ENCODE measurements at places on chromosomes 3 and 15.

DNA sequence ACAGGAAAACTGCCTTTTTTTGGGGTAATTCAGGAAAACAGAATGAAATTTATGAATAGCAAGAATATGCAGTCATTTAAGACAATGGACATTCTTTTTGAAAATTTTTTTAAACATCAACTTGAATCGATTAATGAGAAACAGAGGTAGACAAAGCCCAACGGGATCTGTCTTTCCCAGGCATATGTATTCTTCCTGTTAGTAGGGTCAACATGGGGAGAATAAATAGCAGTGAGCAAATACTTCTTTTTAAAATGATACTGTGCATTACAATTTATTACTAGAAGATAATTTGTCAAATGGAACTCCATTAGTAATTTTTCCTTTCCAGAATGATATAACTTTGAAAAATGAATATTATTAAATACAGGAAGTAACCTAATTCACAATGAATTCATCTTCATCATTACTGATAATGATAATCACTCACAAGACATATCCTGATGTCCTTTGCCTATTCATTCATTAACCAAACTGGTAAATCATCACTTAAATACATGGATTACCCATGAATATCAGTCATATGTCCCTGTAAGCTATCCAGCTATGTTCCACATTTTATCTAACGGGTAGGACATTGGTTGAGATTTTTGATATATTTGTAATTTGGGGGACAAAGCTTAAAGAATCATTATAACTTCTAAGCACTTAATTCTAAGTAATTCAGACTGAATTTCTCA lies 209.2 kb upstream of the CDIN1 start:
- DNase-seq, result no peak

GRCh38 chr3:79822076-79822475 lies 54.3 kb upstream of the ROBO1 start:
- no peak for DNase-seq

DNA sequence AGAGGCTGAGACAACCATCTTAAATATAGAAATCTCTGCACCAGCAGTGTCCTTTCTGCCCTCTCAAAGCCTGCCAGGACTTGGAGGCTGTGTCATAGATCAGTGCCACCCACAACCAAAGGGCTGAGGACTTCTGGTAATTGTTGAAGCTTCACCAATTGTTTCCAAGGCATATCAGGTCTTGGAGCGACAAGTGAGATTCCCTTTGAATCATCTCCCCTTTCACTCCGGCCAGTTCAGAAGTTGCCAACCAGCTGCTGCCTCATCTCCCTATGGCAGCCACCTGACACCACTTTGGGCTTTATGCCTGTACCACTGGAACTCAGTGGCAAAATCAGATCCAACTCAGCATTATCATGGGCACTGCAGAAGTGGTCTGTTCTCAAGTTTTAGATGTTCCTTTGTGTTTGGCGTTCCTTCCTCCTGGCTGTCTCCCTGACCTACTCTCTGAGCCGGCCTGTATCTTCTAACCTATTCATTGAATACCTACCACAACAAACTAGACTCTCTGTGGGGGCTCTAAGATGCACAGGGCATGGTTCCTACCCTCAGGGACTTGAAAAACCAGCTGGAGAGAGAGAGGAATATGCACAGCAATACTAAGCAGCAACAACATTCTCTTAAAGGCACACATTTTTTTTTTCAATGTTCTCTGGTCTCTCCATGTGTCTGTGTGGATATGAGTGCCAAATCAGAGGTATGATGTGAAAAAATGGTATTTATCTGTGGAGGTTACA lies 90.8 kb upstream of the PFN2 start:
- no peak for DNase-seq

GRCh38 chr3:124928333-124929202 lies 6.0 kb downstream of the MUC13 start:
- DNase-seq, result peak; percentile 40

DNA sequence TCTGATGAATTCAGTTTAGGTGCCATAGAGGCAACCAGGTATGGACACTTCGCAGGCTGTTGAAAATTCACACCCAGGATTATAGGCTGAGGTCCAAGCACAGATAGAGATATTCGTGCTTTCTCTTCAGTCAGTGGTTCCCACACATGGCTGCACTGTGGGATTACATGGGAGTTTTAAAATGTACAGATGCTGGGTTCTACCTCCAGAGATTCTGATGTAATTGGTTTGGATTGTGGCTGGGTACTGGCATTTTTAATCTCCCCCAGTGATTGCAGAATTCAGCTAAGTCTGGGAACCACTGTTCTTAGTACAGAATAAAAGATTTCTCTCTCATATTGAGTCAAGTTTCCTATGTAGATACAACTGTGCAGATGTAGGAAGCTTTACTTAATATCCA lies 91.6 kb downstream of the FOXB1 start:
- DNase-seq, result no peak

GRCh38 chr3:187565701-187566100 lies 104.5 kb downstream of the SST start:
- no peak for DNase-seq
